ENCODE measurements at places on chromosomes 2 and 18. TPM values are rescaled to one million over a fixed set of nuclear protein-coding genes. Genes with fewer than 3 reads are reported as not detected.

GRCh38 chr2:67904566-67904965, 158.2 kb downstream of the C1D start:
- no peak for DNase-seq

- no peak for DNase-seq
Measured at GRCh38 chr2:177501186-177501585, 108.6 kb downstream of the AGPS start.

DNA sequence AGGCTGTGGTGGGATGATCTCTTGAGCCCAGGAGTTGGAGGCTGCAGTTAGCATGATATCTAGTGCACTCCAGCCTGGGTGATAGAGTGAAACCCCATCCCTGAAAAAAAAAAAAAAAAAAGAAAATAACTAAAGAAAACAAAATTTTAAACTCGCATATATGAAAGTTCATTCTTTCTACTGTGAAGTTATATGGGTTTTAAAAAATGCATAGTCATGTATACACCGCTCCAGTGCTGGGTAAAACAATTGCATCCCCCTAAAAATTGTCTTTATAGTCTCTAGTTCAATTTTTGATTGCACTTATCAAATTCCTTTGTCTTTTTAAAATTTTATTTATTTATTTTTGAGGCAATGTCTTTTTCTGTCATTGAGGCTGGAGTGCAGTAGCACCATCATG, 65.0 kb upstream of the ACYP2 start:
- DNase-seq = no peak

MC2R gene
- not detected for polyA plus RNA-seq

GALNT14 gene
- polyA plus RNA-seq = not detected

MAP3K19 gene
- not detected for polyA plus RNA-seq

- no peak for DNase-seq
Measured at GRCh38 chr18:55403421-55403949, 184.5 kb downstream of the TCF4 start.

DNA sequence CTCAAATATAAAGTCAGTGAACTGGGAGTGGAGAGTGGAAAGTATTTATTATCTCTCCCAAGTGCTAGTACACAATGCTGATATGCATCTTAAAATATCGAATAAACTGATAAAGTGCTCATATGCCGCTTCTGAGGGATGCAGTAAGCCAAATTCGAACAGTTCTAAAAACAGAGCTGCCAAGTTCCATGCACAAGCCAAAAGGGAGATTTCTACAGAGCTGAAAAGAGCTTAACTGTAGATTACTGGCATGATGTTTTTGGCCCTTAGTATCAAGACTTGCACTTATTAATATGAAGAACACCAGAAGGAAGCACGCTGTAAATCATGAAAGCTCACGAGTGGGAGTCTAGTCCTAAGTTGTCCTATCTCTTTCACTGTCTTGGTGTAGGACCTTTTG, 7.9 kb downstream of the TMEFF2 start:
- no peak for DNase-seq

ACADL gene
- not detected for polyA plus RNA-seq

- DNase-seq = no peak
Measured at GRCh38 chr2:158580760-158581159, 124.0 kb downstream of the PKP4 start.

DNA sequence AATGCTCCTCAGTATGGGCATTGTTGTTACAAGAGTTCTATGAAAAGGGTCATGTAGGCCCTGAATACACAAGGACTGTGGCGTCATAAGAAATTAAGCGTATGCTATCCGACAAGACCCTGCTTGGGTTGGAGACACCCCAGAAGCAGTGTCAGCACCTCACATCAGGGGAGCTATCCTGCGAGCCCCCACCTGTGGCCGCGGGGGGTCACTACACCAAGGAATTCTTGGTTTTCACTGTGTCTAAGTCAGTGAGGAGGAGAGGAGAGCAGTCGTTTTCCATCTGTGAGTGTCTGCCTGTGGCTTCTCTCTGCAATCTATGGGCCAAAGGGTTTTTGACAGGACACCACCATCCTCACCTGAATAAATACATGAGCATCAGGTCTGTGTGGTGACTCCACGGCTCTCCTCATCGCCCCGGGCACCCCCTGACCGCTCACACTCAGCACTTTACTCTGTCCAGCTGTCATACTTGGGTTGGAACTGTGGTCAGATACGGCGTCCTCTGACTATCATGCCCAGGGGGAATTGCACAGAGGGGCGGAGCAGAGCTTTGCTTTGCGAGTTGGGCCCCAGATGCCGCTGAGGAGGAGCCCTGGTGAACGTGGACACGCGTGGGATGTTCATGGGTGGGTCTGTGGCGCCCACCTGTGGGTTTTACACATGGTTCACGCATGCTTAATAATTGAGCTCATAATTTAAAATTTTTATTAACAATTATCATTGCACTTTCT, 235.5 kb downstream of the MYT1L start:
- no peak for DNase-seq

DNA sequence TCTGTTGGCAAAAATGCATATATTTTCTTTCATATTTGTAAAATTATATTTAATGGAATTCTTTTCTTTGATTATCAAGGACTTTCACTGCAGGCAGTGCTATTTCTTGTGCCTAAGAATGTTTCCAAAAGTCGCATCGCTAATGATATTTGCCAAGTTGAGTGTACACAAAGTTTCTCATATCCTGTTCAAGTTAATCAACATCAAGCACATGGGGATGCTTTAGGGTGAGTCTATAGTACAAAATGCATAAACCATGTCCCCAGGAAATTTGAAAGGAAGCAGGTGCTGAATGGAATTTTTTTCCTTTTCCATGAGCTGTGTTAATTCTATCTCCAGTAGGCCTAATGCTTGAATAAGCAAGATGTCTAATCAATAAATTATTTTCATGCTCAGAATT, 129.7 kb downstream of the GALNT1 start:
- no peak for DNase-seq

DNA sequence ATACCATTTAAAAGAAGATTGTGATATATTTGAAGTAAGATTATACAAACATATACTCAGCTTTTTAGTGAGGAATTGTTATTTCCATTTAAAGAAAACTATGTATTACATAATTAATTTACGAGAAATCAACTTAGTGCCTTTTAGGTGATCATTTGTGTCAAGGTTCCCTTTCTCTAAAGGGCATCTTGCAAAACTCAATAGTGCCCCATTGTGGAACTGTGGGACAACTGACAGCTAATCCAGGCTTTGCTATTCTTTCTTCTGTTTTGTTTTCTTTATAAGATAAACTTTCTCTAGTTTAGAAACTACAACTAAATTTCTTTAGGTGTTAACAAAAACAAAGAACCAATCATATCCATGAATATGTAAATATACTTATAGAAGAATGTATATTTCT, 24.3 kb upstream of the VIT start:
- DNase-seq = peak; percentile 69

GRCh38 chr2:99640635-99641151, 150.9 kb upstream of the REV1 start:
- peak; percentile 29 for DNase-seq

- DNase-seq = peak; percentile 68
Measured at GRCh38 chr2:180690611-180691010, 289.8 kb upstream of the UBE2E3 start.

GRCh38 chr18:49625021-49625691, 63.3 kb downstream of the LIPG start:
- DNase-seq = peak; percentile 57

- no peak for DNase-seq
Measured at GRCh38 chr2:180676520-180677025, 303.8 kb upstream of the UBE2E3 start.

SCYGR8 gene
- not detected for polyA plus RNA-seq

DNA sequence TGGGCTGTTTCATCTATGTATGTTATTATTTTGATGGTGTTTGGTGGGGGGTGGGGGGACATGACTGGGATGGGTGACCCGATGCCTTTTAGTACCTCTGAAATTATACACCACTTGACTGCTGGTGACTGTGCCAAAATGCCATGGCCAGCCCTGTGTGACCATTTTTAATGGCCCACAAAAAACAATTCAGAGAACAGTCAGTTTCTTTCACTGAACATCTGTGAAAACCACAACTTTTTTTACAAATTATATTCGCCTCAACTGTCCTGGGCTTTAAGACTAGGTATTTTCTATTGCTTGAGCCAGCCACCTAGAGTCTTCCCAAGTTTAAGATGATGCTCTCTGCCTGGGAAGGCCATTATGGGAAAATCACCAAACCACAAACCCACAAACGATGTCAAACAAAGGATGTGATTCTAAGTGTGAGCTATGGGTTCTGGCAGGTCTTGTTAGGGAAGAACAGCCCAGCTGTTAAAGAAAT, 33.9 kb downstream of the FN1 start:
- peak; percentile 96 for DNase-seq

ST8SIA3 gene
- polyA plus RNA-seq = not detected

DNA sequence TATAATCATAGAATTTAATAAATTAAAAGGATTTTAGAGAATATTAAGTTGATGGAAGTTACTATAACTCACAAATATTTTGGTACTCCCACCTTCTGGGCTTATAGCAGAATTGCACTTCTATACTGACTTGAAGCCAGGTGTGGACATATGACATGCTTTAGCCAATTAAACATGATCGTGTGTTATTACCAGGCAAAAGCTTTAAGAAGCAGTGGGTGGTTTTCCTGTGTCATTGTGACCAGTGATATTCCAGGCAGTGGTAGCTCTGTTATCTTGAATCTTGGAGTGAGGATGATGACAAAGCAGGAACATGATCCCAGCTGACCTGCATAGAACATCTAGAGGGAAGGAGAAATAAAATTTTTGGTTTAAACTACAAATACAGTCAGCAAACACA, 370.9 kb upstream of the ZEB2 start:
- peak; percentile 35 for DNase-seq

DNA sequence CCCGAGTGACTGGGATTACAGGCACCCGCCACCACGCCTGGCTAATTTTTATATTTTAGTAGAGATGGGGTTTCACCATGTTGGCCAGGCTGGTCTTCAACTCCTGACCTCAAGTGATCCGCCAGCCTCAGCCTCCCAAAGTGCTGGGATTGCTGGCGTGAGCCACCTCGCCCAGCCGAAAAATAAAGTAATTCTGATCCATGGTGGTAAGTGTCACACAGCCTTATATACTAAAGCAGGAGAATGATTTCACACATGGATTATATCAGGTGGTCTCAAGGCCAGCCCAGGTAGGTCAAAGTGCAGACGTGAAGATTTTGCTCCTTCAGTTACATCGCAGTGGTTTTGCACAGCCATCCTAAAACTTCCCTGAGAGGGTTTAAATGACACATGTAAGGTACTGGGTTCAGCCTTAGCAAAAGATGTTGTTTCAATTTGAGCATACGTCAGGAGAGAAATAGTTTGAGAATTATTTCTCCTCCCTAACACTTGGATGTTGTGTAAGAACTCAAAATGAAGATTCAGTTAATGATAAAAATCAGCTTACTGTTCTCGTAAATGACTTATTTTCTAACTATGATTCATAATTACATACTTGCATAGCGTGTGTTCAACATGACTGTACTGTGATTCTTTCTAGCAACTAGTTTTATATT, 93.0 kb upstream of the SLC39A10 start:
- DNase-seq = peak; percentile 90

GNLY gene
- polyA plus RNA-seq = not detected

GRCh38 chr2:96819128-96819875, 3.2 kb downstream of the CNNM3 start:
- DNase-seq = no peak

GRCh38 chr18:2114765-2115164, 456.5 kb downstream of the METTL4 start:
- no peak for DNase-seq

GRB14 gene
- not detected for polyA plus RNA-seq

CEBPZOS gene
- 26.3 TPM for polyA plus RNA-seq

- no peak for DNase-seq
Measured at GRCh38 chr2:160510617-160511016, 17.0 kb upstream of the RBMS1 start.

RPL31 gene
- polyA plus RNA-seq = 2,908 TPM

TWIST2 gene
- polyA plus RNA-seq = 33.6 TPM

DNA sequence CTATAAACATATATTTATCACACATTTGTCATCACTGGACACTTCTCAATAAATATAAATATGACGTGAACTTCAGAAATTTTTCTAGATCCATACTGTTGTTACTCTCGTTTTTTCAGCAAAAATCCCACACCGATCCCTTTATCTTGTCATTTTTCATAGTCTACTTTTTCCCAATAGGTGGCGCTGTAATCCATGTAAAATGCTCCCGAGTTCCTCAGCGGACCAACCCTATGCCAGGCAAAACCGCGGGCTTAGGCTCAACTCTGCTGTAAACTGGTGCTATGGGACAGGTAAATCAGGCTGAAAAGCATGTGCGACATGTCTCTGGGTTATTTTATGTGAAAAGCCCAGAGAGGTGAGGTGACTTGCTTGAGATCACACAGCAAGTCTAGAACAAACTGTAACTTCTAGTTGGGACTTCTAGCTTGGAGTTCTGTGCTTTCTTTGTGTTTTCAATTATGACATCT, 104.0 kb downstream of the COBLL1 start:
- DNase-seq = peak; percentile 52

GRCh38 chr2:129396980-129397599, 582.4 kb upstream of the RAB6C start:
- DNase-seq = no peak

- peak; percentile 58 for DNase-seq
Measured at GRCh38 chr18:3596637-3597384, 146.8 kb downstream of the TGIF1 start.

All from IMR-90 (cell line).